ENCODE measurements at places on chromosomes 1 and 21.

DNA sequence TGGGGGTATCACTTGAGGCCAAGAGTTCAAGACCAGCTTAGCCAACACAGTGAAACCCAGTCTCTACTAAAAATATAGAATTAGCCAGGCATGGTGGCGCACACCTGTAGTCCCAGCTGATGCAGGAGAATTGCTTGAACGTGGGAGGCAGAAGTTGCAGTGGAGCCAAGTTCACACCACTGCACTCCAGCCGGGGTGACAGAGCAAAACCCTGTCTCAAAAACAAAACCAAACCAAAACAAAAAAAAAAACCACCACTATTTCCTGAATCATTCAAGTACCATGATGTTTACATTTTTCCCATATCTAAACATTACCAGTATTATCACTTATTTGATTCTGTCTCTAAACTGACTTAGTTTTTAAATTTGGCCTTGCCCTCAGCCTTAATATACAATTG lies 29.5 kb downstream of the TUT4 start:
- no peak for DNase-seq

DNA sequence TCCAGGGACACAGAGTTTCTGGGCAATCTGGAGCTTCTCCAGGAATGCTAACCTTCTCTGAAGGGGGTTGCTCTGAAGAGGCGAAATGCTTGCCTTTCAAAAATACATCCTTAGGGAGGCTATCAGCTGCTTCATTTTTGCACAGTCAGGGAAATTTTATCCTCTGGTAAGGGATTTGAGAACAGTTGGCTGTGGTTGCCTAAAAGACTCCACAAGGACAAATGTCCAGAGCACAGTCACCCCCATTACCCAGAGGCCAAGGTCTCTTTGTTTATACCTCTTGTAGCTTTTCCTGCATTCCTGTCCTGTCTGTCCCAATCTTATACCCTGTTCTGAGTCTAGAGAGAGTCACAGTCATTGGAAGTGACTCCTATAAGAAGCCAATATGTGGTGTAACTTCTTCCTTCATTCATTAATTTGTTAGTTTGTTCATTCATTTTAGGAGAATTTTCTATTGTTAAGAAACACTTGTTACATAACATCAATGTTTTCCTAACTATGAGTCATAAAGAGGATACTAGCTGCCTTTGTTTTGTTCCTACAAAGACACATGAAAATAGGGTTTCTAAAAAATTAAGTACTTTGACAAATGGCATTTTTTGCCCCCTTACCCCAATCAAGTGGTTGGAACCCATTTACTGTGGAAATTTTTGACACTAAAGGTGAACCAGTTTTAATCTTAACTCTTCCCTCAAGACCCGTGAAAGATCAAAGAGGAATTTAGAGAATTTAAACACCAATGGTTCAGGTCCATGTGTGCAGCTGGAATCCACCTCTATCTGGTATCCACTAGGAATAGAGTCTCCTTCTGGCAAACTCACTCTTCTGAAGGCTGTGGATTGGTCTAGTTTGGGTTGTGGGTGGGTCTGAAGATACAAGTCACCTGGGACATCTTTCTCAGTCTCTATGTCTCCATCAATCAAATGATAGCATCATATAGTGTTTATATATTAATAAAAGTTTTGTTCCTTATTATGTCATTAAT lies 47.1 kb downstream of the GPR88 start:
- DNase-seq, result no peak

DNA sequence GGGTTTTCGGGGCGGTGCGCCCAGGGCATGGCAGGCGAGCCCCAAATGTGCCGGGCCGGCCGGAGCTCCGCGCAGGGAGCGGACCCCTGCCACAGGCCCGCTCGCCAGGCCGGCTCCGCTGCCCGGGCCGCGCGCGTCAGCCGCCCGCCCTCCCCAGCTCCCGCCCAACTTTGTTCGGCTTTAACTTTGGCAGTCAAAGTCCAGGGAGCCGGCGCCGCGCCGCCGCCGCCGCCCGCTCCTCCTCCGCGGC lies 488 bp downstream of the SLC35D1 start:
- DNase-seq, result no peak

GRCh38 chr1:4801192-4801924 lies 146.9 kb downstream of the AJAP1 start:
- no peak for DNase-seq

- peak; percentile 30 for DNase-seq
These were observed 57.8 kb upstream of the RAVER2 start for GRCh38 chr1:64686828-64687724.

DNA sequence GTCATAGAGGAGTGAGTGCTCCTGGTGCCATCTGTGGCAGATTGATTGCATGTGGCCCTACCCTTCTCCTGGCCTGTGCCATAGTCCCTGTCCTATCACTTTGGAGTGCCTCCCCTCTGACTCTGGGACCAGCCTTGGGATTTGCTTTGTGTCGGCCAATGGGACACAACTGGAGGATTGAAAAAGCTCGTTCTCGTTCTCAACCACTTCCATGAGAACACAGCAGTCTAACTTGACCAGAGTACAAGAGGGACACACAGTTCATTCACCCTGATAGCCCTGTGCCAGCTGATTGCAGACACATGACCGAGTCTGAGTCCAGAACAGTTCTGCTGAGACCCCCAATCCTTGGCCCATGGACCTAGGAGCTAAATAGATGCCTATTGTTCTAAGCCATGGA lies 47.8 kb downstream of the C1orf198 start:
- no peak for DNase-seq

DNA sequence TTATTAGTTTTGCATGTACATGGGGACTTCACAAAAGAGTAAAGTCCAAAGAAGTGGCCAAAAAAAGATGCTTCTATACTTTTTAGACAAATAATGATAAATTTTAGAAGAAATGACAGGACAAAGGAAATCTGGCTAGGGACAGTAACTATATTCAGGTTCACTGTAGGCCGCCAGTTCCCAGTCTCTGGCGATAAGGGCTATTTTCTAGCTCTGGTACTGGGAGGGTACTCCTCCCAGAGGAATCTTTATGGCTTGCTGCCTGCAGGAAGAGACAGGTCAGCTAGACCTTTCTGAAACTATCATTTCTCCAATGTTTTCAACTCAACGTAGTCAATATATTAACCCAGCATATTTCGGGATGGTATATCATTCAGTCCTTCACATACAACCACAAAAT lies 37.5 kb upstream of the RGS2 start:
- DNase-seq, result no peak
